Naive thymus-derived CD8-positive, alpha-beta T cell (primary cell): ENCODE measurements at places on chromosomes 2 and 18. TPM values are rescaled to one million over a fixed set of nuclear protein-coding genes. Genes with fewer than 3 reads are reported as not detected.

GRCh38 chr2:109386004-109386695 lies 227.6 kb downstream of the SEPTIN10 start:
- H3K27ac ChIP-seq = no peak overlapping the region
- H3K4me3 ChIP-seq = no peak overlapping the region
- peaks cover 14% of the 10 kb centered on the region for H3K4me1 ChIP-seq
- H3K27me3 ChIP-seq = no peaks in the 10 kb centered on the region

DNA sequence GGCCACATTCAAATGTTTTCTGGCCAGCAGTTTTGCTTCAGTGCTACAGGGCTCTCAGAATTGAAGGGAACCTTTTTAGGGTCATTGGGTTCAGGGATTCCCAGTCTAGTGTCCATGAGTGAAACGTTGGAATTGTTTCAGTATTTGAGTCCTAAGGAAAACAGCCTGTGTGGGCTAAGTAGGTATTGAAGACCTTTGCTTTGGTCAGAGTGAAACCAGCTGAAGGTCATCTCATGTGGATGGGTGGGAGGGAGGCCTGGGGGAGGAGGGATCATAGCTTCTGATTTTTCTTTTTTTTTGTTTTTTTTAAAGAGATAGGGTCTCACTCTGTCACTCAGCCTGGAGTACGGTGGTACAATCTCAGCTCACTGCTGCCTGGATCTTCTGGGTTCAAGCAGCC lies 20.2 kb downstream of the B3GNT2 start:
- DNase-seq = no peak
- peaks cover 21% of the 10 kb centered on the region for H3K36me3 ChIP-seq
- H3K4me1 ChIP-seq = peaks cover 63% of the 10 kb centered on the region
- H3K4me3 ChIP-seq = peak overlapping the region; percentile 50

DNA sequence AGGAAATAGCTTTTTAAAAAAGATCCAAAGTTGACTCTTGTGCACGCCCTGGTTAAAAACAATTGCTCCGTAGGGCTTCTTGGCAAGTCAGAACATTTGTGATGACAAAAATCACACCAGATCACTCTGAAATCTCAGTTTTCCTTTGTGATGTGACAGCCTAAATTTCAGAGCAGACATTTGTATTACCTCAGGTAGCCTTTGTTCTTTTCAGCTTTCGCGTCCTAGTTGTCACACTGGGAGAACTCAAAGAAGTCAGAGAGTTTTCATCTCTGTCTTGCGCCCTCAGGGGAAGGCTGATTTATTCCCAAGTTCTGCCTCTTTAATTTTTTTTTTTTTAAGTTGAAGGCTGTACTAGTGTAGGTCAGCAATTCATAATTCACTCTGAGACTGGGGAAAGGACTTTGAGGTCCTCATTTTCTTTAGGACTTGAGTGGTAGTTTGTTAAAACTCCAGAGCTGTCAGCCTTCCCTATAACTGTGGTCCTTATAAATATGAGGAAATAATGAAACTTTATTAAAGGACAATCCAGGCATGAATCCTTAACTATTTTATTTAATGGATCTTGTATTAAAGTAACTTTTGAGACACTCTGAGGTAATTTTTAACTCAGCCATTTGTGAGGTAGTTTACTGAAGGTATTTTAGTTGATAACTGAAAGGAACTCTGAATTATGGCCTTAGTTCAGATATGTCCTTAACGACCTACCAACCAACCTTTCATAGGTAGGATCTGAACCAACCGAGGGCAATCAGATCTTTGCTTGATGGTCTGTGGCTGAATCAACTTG lies 525.1 kb upstream of the FAM98A start:
- H3K4me3 ChIP-seq = no peak overlapping the region
- no peak for DNase-seq
- H3K4me1 ChIP-seq = no peaks in the 10 kb centered on the region
- no peaks in the 10 kb centered on the region for H3K27me3 ChIP-seq
- no peaks in the 10 kb centered on the region for H3K36me3 ChIP-seq

DNA sequence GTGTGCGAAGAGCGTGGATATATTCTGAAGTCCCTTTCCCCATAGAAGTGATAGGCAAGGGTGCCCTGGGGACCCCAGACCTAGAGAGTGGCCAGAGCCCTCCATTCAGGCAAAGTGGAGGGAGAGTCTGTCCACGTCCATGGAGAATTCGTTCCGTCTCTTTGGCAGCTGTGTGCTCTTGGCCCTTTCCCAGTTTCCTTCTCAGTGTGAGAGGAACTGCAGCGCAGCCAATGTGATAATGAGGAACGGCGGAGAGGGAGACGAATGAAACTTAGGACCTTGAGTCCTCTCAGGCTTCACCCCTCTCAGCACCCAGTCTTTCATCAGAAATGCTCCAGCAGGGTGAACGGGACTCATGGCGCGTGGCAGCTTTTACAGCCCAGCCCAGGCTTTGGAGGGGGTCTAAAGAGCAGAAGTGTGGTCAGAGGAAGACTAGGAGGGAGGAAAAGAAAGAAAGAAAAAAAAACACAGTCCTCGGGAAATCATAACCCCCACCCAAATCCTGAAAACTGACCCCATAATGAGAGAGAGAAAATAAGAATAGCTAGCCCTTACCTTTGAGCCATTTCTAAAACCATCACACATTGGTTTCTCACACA lies 95.0 kb upstream of the RIOK3 start:
- no peak for DNase-seq
- H3K36me3 ChIP-seq = peaks cover 10% of the 10 kb centered on the region
- peaks cover 27% of the 10 kb centered on the region for H3K4me1 ChIP-seq

DNA sequence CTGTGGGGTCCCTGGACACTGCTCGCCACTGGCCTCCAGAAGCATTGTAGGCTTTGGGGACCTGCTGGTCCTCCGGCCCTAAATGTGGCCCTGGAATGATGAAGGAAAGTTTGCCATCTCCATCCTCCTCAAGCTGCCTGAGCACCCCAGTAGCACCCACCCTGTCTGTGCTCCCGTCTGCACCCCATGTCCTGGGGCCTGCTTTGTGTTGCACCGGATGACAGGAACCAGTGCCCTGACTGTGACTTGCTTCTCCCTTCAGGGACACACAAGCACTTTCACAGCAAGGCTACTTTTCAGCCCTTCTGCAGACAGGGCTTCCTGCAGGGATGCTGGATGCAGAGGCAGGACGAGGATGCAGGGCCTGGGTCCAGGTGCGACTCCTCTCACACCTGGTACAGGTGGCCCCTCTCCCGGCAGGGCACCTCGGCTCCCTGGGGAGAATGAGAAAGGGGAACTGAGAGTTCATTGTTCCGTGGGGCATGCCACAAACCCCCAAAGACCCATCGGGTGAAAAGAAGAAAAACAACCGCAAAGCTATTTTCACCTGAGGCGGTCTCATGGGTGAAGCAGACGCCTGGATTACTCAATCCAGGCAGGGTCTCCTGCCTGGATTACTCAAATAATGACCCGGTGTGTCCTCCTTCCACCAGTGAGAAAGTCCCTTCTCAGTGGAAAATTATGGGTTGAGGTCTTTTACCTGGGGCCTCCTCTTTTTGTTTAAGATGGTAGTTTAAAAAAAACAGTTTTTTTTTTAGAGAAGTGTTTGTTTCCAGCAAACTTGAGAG lies 74.9 kb downstream of the LONRF2 start:
- H3K27me3 ChIP-seq = peaks cover 6% of the 10 kb centered on the region
- H3K36me3 ChIP-seq = no peaks in the 10 kb centered on the region
- no peak overlapping the region for H3K4me3 ChIP-seq
- DNase-seq = no peak

DNA sequence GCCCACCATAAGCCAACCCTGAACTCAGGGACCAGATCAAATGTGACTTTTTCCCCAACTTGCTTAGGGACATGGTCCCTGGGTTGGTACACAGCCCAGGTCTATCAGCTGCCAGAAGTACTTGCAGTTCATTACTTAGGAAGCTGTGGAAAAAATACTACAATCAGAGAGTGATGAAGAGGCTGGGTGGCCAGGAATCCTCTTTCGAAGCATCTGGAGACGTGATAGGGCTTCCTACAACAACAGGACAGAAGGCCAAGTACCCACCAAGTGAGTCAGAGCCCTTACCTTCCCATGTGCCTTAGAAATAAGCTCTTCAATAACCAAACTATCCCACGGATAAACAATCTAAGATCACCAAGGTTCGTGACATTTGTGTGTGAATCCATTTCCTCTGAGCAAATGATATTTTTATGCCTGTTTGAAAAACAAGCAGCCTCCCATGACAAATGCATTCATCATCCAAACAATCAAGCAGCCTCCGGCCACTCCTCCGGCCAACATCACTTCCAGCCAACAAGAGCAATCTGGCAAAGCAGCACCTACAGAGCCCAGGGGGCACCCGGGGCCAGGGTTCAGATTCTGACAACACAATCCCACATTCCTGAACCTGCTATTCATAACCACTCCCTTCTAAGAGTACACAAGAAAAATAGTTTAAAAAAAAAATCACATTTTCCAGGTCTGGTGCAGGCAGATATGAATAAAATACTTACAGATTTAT lies 26.4 kb downstream of the TBC1D8 start:
- no peak overlapping the region for H3K4me3 ChIP-seq
- H3K4me1 ChIP-seq = peaks cover 14% of the 10 kb centered on the region
- no peak for DNase-seq
- no peak overlapping the region for H3K27ac ChIP-seq

DNA sequence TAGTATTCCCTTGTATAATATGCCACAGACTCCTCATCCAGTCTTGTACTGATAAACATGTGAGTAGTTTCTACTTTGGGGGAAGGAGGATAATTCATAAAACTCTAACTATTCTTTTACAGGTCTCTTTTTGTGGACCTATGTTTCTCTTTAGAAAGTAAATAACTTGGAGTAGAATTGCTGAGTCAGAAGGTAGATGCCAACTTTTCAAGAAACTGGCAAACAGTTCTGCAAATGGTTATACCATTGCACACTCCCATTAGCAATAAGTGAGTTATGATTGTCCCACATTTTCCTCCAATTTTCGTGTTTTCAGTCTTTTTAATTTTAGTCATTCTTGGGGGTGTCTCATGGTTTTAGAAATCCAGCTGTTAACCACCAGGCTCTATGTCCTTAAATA lies 477.2 kb upstream of the LRRTM4 start:
- no peak overlapping the region for H3K27ac ChIP-seq
- DNase-seq = no peak
- no peak overlapping the region for H3K4me3 ChIP-seq
- H3K36me3 ChIP-seq = no peaks in the 10 kb centered on the region

DNA sequence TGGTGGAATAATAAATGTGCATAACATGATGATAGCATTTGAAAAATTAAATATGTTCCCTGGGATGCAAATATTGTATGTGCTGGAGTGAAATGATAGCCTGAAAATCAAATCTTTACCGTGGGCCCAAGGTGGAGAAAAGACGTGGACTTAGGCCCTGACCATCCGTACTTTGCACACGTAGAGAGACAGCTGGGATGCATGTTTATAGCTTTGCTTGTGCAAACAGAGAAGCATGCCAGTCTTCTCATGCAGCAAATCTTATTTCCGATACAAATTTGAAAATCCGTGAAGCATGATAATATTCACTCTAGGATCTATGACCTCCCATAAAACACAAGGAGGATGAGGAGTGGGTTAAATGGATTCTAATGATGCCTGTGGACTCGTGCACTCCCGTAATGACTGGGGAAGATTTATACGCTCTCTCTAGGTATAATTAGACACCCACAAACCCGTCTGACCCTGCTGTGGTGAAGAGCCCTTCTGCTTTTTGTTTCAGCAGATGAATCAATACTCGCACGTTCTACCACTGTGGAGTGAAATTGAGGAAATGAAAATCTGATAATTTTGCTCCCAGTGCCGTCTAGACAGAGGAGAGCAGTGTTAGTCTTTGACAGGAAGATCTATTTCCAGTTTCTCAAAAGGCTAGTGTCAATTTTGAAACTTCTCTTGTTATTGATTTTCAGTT lies 810.3 kb upstream of the SALL3 start:
- peaks cover 4% of the 10 kb centered on the region for H3K27me3 ChIP-seq
- H3K4me1 ChIP-seq = no peaks in the 10 kb centered on the region
- H3K27ac ChIP-seq = no peak overlapping the region
- no peaks in the 10 kb centered on the region for H3K36me3 ChIP-seq
- DNase-seq = no peak

The SMYD1 gene
- not detected for total RNA-seq

The MROH2A gene
- total RNA-seq = not detected

The MARS2 gene
- 19.3 TPM for total RNA-seq

The ANKRD30B gene
- total RNA-seq = not detected
